ENCODE measurements at places on chromosomes 5 and 9.

GRCh38 chr5:160303690-160304089, 8.7 kb downstream of the CCNJL start:
- DNase-seq: no peak

- no peak for DNase-seq
Observed at GRCh38 chr5:123180178-123180577, 91.1 kb downstream of the PRDM6 start.

GRCh38 chr9:89716559-89716958, 111.7 kb downstream of the GADD45G start:
- DNase-seq: no peak

DNA sequence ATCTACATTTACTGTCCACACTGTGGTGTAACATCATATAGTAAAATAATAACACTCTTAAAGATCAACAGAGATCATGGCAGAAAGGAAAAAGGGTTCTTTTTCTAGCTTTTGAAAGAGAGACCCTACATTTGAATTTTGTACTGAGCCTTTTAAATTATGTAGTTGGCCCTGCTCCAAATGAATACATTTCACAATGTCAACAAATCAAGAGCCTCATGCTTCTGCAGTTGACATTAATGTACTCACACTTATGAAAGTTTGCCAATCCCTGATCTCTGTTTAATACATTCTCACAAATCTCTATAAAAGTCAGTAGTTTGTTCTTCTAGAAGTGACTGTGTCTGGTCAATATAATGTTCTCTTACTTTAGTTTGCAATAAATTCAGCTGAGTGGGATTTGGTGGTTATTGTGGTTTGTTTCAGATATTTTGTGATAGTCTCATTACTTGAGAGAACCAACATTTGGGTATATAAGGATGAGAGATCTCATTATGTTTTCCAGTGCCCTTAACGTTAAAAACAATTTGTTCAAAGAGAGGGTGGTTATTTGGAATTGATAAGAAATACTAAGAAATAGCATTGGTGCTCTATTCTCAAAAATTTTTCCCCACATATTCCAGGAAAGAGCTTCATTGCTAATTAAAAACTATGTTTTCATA, 277.8 kb upstream of the FTMT start:
- DNase-seq: no peak

DNA sequence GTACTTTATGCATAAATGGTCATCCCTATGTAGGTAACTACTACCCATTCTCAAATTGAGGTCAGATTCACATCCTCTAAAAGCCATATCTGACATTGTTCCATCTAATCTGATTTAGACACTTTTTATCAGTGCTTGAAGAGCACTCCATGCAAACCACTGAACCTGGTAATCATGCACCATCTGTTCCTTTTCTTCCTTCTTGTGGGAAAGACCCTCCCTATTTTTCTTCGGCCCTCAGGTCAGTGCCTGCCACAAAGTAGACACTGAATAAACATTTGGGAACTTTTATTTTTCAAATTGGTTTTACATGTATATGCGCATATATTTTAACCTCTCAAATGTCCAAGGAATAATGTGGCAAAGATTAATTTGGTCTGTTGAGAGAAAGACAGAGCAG, 26.0 kb upstream of the PDE4D start:
- DNase-seq: no peak

DNA sequence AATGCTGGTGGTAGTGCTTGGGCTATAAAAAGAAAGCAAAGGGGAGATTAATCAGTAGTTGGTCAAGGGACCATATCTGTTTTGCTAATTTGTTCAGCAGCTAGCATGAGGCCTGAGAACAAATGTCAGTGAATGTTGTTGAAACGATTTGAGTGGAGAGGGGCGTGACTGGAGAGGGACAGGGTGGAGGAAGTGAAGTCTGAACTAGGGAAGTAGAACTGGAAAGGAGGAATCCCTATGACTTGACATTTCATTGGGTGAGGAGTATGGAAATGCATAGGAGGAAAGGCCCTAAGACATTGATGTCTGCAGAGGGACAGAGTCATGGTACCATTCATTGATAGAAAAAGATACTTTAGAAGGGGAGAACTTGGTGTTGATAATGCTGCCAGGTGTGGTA, 19.7 kb downstream of the TLE4 start:
- DNase-seq: no peak

GRCh38 chr9:90365666-90366065, 277.0 kb downstream of the DIRAS2 start:
- no peak for DNase-seq

DNA sequence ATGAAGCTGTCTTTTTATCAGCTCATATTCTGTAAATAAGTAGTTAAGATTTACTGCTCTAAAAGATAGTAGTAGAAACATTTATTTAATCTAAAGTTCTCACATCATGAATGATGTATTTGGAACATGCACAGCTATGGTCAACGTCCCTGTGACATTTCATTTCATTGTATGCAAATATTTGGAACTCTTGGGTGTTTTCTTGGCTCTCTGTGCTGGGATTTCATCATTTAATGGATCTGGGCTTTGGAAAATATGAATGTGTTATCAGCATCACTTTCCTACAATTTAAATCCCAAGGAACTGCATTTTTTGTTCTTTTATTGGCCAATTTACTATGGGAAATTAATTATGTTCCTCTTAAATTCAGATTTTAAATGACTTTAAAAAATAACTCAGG, 462.9 kb downstream of the SEMA5A start:
- no peak for DNase-seq

DNA sequence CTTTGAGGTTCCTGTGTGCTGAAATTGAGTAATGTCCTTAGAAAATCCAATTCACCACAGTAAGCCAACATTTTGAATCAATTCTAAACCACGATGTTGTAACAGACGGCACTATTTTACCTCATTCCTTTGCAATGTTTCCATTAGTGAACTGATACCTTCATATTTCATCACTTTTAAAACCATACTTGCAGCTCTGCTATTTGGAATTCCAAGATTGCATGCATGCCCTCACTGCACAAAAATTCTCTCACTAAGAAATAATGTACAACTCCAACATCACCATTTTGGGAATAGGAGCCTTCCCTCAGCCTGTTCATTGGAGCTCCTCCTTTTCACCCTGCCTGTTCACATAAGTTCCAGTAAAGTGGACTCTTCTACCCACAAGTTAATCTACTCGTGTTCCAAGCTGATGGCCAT, 74.8 kb upstream of the TGFBR1 start:
- no peak for DNase-seq

GRCh38 chr5:177600508-177601018, 631 bp downstream of the B4GALT7 start:
- DNase-seq: no peak

GRCh38 chr9:84271921-84272556, 68.5 kb downstream of the SLC28A3 start:
- DNase-seq: no peak

- DNase-seq: no peak
Observed at GRCh38 chr5:131223751-131224386, 40.0 kb upstream of the CDC42SE2 start.

DNA sequence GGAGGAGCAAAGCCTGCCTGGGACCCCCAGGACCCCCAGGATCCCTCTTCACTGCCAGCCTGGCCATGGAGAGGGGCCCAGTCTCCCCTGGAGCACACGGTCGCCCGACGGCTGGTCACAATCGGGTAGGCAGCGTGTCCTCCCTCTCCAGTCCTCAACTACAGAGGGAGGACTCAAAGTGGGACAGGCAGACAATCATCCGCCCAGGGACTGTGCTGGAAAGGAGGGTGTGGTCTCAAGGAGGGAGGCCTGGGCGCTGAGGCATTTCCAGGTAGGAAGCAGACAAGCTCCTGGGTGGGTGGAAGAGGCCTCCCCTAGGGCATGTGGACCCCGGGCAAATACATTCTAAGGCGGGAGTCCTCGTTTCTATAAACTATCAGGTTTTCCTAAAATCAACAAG, 93.2 kb upstream of the ADAMTS2 start:
- no peak for DNase-seq

DNA sequence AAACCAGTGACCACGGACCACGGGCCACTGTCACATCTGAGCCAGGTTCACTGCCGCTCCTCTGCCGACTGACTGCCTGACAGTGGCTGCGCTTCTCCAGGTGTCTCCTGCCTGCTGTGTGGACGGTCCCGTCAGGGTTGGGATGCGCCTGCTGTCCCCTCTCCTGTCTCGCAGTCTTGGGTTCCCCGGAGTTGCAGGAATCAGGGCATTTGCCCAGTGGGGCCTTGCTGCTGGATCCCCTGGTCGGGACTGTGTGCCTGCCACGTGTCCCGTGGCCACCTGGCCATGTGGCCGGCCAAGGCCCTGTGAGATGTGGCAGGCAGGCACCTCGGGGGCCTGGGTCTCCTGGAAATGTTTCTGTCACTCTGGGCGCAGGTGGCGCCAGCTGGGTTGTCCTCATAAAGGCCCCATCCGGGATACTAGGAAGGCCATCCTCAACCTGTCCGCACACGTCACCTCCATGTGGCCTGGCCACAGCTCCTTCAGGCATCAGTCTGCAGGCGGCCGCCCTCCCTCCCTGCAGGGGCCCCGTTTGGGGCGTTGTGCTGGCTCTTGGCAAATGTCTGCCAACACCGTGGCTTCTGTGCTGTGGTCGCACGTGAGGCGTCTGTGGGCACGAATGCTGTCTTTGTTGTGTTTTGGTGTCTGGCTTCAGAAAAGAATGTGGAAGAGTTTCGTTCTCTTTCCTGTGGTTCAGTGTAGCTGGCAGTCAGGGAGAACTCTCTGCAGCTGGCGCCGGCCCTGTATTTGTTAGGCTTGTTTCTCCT, 6.4 kb upstream of the TOR4A start:
- no peak for DNase-seq

DNA sequence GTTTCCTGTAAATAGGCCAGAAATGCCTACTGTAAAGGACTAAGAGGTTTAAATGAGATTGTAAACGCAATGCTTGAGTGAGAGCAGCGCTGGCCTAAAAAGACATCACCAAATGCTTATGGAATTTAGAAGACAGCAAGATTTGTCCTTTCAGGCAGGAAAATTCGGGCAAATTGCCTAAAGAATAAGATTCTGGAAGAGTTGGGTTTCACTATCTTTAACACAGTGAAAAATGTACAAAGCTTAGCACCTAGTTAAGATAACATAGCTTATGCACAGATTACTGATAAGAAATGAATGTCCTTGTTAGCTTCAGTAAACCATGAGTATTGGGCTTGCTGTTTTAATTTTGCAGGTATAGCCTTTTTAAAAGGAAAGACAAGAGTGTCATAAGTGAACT, 4.7 kb downstream of the FKBP15 start:
- no peak for DNase-seq

DNA sequence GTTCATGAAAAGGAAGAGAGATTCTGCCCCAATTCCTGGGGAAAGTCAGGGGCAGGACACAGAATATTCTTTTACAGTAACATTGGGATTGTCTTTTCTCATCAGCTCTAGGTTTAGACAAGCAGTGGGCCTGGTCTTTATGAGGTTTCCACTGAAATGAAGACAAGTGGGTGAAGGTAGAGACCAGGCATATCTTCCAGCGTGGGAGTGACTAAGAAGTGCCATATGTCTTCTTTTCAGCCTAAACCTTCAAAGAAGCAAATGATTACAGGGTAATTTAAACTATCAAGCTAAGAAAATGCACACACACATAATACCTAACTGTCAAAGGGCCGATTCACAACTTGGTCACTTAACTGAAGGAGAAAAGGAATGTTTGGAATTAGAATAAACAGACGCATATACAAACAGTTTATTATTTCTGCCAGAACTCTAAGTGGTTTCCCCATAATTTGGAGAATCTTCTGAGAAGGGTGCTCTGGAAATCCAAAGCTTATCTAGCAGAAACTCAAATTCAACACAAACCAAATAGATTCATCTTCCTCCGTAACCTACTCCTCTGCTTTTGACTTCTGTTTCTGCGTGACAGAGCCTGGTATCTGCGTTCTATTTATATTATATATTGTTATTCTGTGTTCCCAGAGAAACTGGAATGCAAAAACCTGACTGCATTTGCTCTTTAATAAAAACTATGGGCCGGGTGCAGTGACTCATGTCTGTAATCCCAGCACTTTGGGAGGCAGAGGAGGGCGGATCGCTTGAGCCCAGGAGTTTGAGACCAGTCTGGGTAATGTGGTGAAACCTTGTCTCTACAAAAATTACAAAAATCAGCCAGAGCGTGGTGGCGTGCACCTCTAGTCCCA, 22.0 kb upstream of the TEK start:
- DNase-seq: no peak

GRCh38 chr9:27280860-27281259, 16.1 kb downstream of the EQTN start:
- no peak for DNase-seq

GRCh38 chr9:34145165-34145564, 18.7 kb upstream of the DCAF12 start:
- no peak for DNase-seq

GRCh38 chr5:62343428-62343827, 37.4 kb downstream of the KIF2A start:
- no peak for DNase-seq

DNA sequence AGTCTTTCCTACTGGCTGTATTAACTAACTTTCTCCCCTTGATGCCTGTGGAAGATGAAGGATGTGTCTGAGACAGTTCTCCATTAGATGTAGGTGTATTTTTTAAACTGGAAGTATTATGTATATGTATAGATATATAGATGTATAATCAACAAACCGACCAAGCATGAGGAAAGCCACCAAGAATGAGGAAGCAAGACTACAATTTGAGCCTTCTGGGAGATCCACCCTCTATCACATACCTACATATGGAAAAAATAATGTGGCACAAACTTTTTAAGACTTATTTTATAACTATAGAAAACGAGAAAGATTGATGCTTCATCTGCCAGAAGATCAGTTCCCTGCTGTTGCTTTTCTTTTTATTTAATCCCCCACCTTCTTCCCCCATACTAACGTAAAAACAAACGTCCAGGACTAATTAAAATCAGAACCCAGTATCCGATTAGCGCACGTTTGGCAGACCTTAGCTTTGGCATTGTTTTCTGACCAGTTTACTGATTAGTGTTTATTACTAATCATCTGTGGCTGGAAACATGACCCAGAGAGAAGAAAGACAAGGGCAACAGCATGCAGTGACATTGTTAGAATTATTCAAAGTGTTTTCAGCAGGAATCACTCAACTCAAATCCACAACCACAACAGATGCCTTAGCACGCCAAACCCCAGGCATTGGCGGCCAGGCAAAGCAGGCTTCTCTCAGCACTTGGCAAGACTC, 490.2 kb downstream of the EBF1 start:
- no peak for DNase-seq

DNA sequence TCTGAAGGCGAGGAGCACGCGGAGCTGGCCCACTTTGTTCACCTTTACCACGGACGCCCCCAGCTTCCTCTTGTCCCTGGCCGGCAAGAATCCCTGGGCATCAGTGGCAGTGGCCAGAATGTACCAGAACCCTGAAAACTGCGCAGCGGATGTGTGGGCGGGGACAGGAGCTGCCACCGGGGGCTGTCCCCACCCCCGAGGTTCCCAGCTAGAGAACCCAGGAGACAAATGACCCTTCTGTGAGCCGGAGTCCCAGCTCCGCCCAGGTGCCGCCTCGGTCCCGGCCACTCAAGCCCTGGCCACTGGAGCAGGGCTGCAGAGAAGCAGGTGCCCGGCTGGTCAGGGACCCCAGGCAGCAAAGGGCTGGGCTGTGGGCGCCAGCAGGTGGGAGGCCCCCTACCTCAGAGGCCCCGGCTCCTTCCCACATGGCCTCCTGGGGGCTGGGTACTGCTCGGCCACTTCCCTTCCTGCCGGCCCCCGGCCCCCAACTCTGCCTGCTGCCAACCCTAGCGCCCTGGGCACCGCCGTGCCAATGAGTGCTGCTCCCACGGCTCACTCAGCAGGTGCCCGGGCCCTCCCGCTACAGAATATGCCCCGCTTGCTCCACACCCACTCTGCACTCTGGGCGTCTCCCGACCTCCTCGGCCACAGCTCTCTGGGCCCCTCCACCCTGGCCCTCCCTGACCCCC, 713 bp downstream of the LCN10 start:
- no peak for DNase-seq

All from stimulated activated CD4-positive, alpha-beta T cell treated with anti-CD3 and anti-CD28 coated beads, Interleukin-1b, Interleukin-23, amount 100 ng/mL, for 24 hours (primary cell).